Vagina (tissue), 2 donors: ENCODE measurements at places on chromosomes 11 and 22. TPM values are rescaled to one million over a fixed set of nuclear protein-coding genes. Genes with fewer than 3 reads are reported as not detected.

FIBIN gene
- total RNA-seq = 118 TPM

BATF2 gene
- total RNA-seq = not detected

EHF gene
- 121 TPM for total RNA-seq

WNT11 gene
- total RNA-seq = 6.9 TPM

LGR4 gene
- total RNA-seq = 65.6 TPM

- H3K4me1 ChIP-seq = no peaks in the 10 kb centered on the region
- no peaks in the 10 kb centered on the region for H3K36me3 ChIP-seq
- DNase-seq = no peak
- no peaks in the 10 kb centered on the region for H3K27me3 ChIP-seq
- no peak overlapping the region for H3K4me3 ChIP-seq
Measured at GRCh38 chr11:11324090-11324489, 29.0 kb downstream of the CSNK2A3 start.

GRCh38 chr11:22656130-22656529, 10.3 kb upstream of the GAS2 start:
- no peaks in the 10 kb centered on the region for H3K27me3 ChIP-seq
- H3K36me3 ChIP-seq = no peaks in the 10 kb centered on the region
- H3K4me1 ChIP-seq = no peaks in the 10 kb centered on the region
- H3K27ac ChIP-seq = no peak overlapping the region

DNA sequence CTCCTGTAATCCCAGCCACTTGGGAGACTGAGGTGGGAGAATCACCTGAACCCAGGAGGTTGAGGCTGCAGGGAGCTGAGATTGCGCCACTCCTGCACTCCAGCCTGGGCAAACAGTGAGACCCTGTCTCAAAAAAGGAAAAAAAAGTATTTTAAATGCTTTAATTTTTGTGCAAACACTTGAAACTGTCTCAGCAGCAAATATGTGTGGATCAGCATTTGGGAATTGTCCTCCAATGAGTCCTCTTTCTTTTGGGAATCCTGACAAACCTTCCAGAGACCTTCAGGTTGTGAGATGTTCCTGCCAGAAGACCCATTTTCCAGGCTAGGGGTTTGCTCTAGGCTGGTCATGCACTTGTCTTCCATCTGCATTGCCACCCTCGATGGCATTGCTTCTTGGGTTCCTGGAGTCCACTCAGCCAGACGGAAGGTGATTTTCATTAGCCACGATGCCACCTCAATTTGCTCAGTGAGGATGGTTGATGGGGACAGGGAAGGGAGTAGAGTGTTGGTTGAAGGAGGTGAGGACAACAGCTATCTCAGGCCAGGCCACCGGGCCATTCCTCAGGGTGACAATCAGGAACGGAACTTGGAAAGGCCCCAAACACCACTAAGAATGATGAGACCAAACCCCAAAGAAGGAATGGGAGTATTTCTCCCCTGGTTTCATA, 55.4 kb downstream of the ST14 start:
- H3K27ac ChIP-seq = no peak overlapping the region
- H3K4me1 ChIP-seq = no peaks in the 10 kb centered on the region
- no peaks in the 10 kb centered on the region for H3K27me3 ChIP-seq
- H3K36me3 ChIP-seq = no peaks in the 10 kb centered on the region
- H3K4me3 ChIP-seq = no peak overlapping the region

DNA sequence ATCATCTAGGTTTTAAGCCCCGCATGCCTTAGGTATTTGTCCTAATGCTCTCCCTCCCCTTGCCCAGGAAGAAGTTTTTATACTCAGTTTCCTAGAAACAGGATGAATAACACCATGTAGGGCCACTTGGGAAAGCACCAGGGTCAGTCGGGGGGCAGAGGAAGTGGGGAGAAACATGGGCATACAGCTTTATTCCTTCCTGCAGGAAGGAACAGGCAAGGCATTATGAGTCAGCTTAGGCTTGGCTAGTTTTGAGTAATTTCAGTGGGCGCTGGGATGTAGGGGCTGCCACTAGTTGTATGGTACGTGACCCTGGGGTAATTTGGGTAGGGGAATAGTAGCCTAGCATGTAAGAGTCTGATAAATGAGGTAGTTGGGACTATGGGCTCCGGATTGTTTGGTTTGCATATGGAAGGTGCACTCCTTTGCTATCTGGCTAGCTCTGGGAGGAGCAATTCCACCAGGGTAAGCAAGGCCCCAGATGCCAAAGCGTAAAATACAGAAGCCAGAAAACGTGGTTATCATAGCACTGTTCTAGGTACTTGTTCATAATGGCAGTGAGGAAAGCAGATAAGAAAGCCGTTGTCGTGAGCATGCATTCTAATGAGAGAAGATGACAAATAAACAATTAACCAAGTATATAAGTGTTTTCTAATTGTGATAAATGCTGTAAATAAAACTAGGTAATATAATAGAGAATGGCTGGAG, 24.8 kb downstream of the ACER3 start:
- no peak for DNase-seq
- H3K27ac ChIP-seq = no peak overlapping the region
- no peak overlapping the region for H3K4me3 ChIP-seq

DNA sequence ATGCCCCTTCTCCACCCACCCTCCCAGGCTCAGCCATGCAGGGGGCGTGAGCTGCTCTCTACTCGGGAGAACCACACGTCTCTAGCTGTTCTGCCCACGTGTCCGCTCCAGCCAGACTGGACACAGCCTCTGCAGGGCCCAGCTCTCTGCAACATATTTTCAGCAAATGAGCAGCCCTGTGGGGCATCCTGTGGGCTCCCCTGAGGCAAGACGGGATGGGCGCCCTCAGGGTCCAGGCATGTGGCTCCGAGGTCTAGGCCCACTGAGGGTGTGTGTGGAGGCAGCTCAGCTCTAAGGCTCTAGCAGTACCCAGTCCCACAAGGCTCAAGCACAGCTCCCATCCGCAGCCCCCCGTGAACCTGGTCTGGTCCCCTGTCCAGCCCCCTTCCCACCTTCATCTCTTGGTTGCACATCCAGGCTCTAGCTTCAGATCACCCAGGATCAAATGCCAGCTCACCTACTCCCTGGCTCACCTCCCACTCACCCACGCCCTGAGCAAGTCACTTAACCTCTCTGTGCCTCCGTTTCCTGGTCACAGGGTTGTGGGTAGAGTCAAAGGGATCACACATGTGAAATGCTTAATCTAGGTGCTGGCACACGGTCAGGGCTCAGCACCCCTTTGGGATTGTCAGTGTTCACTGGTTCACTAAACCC, 57.8 kb upstream of the TCF20 start:
- H3K27ac ChIP-seq = no peak overlapping the region
- H3K4me1 ChIP-seq = peaks cover 19% of the 10 kb centered on the region
- H3K27me3 ChIP-seq = no peaks in the 10 kb centered on the region
- no peak overlapping the region for H3K4me3 ChIP-seq
- DNase-seq = no peak

DNA sequence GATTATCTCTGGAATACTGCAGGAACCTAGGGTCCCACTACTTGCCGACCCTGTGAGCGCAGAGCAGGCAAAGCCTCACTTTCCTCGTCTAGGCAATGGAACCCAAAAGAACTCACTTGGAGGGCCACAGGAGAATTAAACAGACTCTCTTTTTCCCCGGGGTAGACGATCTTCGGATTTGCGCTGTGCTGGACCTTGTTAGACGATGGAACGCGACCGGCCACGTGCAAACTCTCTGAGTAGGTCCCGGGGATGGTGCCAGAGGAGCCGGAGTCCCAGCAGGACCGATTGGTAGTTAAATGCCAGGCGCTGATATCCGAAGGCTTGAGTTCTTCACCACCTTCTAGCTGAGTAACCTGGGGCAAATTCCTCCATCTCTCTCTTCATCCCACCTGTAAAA, 1.0 kb upstream of the SLC1A2 start:
- H3K27ac ChIP-seq = no peak overlapping the region
- no peak for DNase-seq
- peak overlapping the region; percentile 10 for H3K4me3 ChIP-seq
- peaks cover 24% of the 10 kb centered on the region for H3K4me1 ChIP-seq
- H3K27me3 ChIP-seq = no peaks in the 10 kb centered on the region

- no peaks in the 10 kb centered on the region for H3K36me3 ChIP-seq
- DNase-seq = no peak
- no peak overlapping the region for H3K27ac ChIP-seq
- H3K4me1 ChIP-seq = no peaks in the 10 kb centered on the region
- no peaks in the 10 kb centered on the region for H3K27me3 ChIP-seq
Measured at GRCh38 chr11:13228572-13228971, 49.0 kb upstream of the BMAL1 start.

GRCh38 chr22:32951076-32951806, 106.9 kb downstream of the SYN3 start:
- DNase-seq = no peak
- no peak overlapping the region for H3K4me3 ChIP-seq
- no peaks in the 10 kb centered on the region for H3K36me3 ChIP-seq
- H3K27me3 ChIP-seq = no peaks in the 10 kb centered on the region

DNA sequence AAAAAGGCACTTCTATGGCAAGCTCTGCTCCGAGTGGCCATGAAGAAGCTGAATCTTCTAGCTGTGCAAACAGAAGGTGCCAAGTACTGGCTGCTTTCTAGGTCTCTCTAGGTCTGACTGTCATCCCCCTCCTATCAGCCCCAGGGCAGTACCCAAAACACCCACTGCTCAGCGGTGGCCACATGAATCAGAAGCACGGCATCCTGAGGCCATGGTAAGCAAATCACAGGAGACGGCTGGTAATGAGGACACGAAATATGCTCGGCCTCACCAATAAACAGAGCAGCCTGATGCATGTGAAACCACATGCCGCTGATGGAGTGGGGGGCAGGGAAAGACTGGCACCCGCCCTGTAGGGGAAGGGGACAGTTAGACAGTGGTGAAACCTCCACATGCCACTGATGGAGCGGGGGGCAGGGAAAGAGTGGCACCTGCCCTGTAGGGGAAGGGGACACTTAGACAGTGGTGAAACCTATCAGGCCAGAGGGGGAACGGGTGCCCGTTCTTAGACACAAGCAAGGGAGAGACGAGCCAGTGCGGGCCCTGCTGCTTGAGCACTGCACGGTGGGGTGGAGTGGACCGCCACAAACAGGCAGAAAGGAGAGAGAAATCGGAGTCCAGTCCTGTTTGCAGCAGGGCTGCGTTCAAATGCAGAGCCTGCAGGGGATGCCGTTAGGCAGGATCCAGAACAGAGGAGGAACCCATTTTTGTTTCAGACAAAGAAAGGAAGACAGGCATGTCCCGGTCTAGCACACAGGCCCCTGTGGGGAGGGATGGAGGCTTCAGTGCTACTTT, 29.9 kb upstream of the MOB2 start:
- peaks cover 83% of the 10 kb centered on the region for H3K4me1 ChIP-seq
- H3K36me3 ChIP-seq = no peaks in the 10 kb centered on the region
- H3K27me3 ChIP-seq = no peaks in the 10 kb centered on the region

GRCh38 chr22:20463324-20464095, 25.9 kb upstream of the SCARF2 start:
- DNase-seq = no peak
- H3K4me1 ChIP-seq = peaks cover 9% of the 10 kb centered on the region
- H3K27ac ChIP-seq = peak overlapping the region; percentile 33
- no peaks in the 10 kb centered on the region for H3K27me3 ChIP-seq
